NCI-H2029 treated with DMSO at 0.1 percent for 48 hours (cell line): ENCODE measurements at places on chromosomes 7 and 10.

GRCh38 chr10:49633327-49634068 is 19.7 kb downstream of the CHAT start:
- DNase-seq, result no peak

GRCh38 chr7:119232091-119232490 is 1007.6 kb downstream of the ANKRD7 start:
- DNase-seq, result no peak

DNA sequence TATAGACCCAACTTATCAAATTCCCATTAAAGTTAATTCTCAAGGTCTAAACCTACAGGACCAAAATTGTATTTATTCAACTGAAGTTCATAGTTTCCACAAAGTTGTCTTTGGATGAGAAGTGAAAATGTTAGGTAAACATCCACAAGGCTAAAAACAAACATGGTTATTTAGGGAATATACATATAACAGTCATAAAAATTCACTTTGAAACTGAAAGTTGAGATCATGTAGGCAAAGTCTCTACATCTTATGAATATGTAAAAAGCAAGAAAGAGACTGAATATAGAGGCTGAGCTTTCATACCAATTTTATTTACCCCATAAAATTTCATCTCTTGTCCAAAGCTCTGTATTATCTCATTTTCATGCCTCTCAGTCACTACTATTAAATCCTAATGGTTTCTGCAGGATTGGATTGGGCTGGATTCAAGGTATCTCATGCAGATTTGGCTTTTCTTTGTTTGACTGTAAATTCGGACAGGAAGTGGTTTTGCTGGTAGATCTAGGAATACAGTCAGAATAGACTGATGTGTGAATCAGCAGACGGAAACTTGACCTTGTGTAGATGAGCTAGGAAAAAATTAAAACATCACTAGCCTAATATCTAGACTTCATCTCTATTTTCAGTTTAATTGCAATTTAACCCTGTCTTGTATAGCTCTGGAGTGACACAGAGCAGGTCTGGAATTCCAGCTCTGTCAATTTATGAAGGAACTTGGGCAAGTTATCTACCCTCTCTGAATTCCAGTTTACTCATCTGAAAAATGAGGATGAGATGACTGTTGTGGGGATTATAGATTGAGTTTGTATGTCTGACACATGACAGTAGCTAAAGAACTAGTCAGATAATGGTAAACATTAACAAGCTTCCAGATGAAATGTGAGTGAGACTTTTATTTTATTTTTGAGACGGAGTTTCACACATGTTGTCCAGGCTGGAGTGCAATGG is 27.3 kb upstream of the SKAP2 start:
- DNase-seq, result no peak

DNA sequence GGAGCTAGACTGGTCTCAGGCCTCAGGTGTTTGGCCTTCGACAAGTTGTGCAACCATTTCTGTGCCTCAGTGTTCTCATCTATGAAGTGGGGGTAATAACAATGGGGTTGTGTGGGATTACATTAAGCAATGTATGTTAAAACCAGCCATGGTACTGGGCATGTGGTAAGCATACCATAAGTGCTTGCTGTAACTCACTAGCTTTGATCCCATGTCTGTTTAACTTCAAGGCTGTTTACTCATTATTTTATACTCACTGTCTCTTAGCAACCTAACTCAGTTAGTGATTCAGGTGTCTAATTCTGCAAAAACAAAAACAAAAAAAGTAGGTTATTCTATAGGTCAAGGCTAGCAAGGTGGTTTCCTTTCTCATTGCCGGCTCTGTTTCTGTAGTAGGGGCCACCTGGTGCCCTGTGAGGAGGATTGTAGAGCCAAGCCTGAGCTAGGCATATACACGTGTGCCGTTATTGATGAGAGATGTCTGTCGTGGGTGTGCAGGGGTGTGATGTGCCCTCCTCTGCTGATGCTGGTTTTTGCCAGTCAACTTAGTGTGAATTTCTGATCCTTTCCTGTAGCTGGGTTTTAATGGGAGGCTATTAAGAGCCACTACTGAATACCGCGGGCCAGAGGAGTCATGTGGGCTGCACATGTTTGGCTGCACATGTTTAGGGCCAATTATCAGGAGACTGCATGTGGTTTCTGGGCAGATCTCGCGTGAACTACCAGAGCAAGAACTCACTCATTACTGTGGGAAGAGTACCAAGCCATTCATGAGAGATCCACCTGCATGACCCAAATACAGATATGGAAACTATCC is 56.2 kb downstream of the EEPD1 start:
- no peak for DNase-seq

DNA sequence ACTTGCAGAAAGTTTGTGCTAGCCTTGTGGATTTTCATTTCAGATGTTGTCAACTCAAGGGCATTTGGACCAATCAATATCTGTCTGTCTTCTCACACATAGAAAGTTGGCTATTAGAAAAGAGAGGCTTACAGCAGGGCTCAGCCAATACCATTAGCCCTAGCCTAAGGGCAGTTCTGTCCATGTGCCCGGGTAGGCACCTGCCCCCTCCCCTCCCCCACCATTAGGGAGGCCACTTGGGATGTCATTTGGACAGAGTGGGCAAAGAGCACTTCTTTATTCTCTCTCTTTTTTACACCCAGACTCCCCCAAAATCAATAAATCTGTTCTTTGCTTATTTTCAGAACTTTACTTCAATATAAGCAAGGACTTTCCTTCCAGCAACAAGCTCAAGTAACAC is 188.5 kb upstream of the MKI67 start:
- DNase-seq, result no peak

- peak; percentile 36 for DNase-seq
Measured at GRCh38 chr10:123945325-123945920, 53.8 kb upstream of the CPXM2 start.

- DNase-seq, result no peak
Measured at GRCh38 chr7:136194878-136195277, 217.7 kb upstream of the MTPN start.

- no peak for DNase-seq
Measured at GRCh38 chr7:102943423-102944169, 30.8 kb downstream of the LRRC17 start.

- DNase-seq, result no peak
Measured at GRCh38 chr7:55534916-55535590, 37.2 kb downstream of the VOPP1 start.

GRCh38 chr7:74002474-74003017 is 25.4 kb upstream of the ELN start:
- DNase-seq, result no peak

DNA sequence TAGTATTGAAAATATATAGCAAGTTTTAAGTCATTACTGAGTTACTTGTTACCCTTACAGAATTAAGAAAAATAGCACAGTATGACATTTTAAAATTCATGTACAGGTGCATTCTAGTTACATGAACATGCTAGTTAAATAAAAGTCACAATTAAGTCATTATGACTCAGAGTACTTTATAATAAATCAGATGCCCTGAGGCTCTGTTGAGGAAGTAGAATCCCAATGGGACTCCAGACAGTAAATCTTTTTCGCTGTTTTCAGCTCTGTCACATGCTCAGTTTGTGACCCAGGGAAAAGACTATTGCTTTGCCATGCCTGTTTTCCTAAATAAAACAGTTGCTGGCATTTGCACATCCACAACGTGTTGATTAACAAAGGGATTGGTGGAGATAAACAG is 21.0 kb downstream of the NUDT13 start:
- DNase-seq, result no peak

DNA sequence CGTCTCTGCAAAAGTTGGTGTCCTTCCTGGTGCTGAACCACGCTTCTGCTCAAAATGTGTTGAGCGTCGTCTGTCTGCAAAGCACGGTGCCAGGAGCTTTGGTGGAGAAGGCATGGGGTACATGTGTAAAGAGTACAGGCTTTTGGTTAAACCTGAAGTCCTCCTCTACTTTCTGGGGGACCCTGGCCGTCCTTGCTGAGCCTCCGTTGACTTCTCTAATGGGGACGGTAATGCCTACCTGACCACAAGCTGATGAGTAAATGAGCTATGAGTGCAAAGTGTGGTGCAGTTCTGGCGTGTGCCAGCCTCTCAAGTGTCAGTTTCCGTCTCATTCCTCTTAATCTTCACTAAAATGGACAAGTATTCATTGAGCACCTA is 527 bp upstream of the HERPUD2 start:
- no peak for DNase-seq

DNA sequence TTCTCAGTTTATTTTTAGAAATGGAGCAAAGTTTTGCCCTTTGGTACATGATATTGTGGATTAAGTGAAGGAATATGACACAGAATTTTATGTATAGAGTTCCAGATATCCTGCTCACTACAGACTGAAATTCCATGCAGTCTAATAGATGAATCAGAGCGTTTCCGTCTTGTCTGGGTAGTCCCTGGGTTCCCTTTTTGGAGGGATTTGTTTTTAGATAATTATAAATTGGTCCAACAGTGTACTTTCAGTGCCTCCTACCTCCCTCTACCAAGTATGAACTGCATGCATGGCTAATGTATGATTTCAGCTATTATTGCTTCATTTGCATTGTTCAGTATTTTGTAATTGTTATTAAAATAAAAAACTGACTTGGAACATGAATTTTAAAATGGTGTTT is 74.4 kb downstream of the SEPTIN7 start:
- no peak for DNase-seq

- no peak for DNase-seq
Measured at GRCh38 chr10:44949915-44950314, 9.7 kb upstream of the RASSF4 start.

GRCh38 chr7:50661345-50662040 is 96.3 kb upstream of the DDC start:
- DNase-seq, result no peak

DNA sequence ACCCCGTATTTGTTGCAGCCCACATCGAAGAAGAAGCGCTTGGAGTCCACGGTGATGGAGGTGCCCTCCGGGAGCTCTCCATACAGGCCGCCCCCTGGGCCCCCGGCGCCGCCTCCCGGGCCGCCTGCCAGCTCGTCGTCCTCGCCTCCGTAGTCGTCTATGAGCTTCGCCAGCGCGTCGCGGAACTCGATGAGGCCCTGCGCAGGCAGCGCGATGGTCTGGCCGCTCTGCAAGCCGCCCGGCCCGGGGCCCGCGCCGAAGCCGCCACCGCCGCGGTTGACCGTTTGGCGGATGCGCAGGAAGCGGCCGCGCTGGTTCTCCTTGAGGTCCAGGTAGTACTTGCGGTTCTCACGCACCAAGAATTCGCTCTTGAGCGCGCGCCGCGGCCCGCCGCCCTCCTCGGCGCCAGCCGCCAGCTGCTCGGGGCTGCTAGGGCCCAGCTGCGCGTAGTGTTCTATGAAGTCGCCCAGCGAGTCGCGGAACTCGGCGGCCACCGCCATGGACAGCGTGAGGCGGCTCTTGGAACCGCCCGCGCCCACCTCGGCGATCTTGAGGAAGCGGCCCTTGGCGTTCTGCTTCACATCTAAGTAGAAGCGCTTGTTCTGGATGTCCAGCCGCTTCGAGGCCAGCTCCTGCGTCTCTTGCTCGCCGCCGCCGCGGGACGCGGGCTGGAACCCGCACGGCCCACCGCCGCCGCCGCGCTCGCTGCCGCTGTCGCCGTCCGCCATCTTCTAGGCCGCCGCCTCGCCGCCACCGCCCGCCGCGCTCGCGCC is 523 bp downstream of the PURB start:
- DNase-seq, result no peak

- DNase-seq, result no peak
Measured at GRCh38 chr7:81462672-81463071, 307.2 kb downstream of the HGF start.

GRCh38 chr7:16344927-16345326 is 76.4 kb downstream of the CRPPA start:
- no peak for DNase-seq

GRCh38 chr10:110239892-110240291 is 32.5 kb downstream of the MXI1 start:
- no peak for DNase-seq

DNA sequence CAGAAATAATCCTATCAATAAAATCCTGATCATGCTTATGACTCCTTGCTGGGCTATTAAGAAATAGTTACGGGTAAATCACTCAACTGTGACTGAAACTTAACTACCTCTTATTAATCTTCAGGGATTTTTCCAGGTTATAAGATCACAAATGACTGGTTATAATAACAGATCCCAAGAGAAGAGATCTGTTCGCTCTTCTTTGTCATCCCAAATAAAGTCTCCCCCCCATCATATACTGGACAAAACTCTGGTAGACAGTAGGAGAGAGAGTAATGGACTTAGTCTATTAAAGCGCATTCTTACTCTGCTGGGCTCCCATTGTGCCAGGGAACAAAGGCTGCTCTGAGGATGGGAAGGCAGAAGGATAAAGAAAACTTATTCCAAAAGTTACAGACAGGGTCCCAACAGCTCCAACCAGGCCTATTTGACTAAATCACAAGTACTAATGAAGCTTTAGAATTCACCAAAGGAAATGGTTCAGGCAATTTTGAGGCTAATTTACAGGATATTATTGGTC is 233.7 kb downstream of the DGKI start:
- no peak for DNase-seq

DNA sequence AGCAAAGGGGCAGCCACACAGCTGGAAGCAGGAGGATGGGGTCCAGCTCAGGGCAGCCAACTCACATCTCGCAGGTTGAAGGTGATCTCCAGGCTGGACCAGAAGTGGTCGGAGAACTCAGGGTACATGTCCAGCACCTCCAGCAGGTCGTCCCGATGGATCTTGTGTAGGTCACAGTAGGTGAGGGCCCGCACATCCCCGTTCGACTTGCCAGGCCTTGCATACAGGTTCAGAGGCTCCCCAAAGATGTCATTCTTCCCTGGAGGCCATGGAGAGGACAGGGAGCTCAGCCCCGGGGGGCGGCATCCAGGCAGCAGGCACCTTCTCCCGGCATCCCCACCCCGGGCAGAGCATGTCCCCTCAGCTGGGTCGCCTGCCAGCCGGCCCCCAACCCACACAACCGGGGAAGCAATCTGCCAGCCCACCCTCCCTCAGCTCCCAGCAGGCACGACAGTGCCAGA is 29.3 kb downstream of the KCNH2 start:
- DNase-seq, result no peak

GRCh38 chr7:155610633-155611193 is 33.7 kb upstream of the RBM33 start:
- peak; percentile 50 for DNase-seq

DNA sequence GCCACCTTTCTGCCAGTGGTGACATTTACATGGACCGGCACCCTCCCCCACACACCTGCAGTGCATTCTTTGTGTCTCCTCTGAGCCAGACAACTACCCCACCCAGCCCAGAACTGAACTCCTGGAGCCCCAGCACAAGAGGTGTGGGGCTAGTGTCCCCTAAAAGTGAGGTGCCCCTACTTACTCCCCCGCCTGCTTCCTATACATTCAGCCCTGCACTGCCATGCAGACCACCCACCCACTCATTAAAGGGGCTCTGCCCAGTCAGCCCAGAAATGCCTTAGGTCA is 1.9 kb downstream of the SAP25 start:
- DNase-seq, result no peak

GRCh38 chr10:104085801-104086400 is at the start of gene COL17A1:
TSS of gene COL17A1 (minus strand) at chr10:104085880. CDS start at chr10:104080673, 5,207 bp downstream.
- no peak for DNase-seq

GRCh38 chr7:12069757-12070156 is 141.3 kb upstream of the TMEM106B start:
- DNase-seq, result no peak

- no peak for DNase-seq
Measured at GRCh38 chr10:36621346-36621745, 504.1 kb upstream of the ANKRD30A start.
